ENCODE measurements at places on chromosomes 5 and 9.

DNA sequence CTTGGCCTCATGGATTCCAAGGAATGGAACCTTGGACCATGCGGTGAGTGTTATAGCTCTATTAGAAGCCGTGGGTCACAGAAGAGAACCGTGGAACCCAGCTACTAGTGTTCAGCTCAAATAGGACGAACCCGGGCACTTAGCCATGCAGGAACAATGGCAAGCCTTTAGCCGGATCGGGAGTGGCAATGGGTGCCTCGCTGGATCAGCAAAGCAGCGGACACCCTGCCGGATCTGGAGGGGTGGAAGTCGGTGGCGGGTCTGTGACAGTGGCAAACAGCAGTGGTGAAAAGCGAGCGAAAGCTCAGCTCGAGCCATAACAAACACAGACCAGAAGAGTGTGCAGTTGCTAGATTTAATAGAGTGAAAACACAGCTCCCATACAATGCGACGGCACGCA, 2.4 kb upstream of the CDO1 start:
- DNase-seq: no peak

DNA sequence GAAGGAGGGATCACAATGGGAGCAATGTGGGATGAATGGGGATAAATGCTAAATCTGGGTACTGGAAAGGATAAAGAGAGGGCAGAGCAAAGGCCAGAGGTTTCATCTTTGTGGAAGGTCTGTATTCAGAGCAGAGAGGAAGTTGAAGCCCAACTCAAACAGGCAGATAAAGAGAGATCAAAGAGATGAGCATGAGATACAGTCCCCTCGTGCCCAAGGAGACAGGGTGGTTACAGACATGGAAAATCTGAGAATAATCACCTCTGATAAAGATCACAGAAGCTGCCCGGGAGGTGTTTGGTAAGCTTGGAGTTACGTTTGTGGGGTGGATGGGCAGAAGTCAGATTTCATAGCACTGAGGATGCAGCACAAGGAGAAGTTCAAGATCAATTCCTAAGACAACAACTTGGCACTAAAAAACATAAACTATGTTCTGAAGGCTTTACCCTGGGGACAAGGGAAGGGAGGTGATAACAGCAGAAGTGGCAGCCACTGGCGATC, 459 bp upstream of the ERAP2 start:
- no peak for DNase-seq

GRCh38 chr5:21219251-21219650, 1231.3 kb upstream of the CDH18 start:
- DNase-seq: no peak

DNA sequence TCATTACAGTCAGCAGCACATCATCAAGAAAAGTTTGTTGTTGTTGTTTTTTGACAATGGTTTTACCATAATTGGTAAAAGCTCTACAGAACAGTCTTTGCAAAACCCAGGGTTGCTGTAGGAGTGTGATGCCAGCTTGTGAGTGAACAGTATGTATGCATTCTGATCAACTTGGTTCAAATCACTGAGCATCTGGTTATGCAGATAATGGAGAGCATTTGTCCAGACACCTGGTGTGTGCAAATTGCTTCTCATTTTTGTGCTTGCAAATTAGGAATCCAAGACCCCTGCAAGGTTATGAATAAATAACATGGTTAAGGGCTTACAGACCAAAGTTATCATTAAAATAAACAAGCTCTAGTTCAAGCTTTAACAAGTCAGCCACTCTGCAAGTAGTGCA, 448.7 kb upstream of the ACTBL2 start:
- DNase-seq: no peak

DNA sequence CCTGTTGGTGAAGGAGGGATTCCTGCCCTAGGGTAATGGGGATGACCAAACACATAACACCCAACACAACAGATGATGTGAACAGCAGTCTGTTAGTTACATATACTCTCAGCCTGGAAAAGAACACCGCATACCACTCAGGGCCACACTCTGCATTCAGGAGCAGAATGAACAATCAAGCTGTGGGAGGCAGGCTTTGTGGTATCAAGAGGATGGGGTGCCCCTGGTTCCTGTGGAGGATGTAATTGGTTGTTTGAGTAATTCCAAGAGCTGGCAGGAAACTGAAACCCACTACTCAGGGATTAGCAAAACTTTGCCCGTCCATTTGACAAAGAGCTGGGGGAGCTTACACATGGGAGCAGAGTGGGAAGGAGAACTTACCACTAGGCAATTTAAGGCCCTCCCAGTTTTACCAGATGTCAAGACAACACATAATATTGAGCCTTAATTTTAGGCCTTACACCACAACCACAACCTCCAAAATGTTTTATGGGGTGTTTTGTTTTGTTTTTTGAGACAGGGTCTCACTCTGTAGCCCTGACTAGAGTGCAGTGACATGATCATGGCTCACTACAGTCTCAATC, 15.6 kb upstream of the PRKAA1 start:
- no peak for DNase-seq

DNA sequence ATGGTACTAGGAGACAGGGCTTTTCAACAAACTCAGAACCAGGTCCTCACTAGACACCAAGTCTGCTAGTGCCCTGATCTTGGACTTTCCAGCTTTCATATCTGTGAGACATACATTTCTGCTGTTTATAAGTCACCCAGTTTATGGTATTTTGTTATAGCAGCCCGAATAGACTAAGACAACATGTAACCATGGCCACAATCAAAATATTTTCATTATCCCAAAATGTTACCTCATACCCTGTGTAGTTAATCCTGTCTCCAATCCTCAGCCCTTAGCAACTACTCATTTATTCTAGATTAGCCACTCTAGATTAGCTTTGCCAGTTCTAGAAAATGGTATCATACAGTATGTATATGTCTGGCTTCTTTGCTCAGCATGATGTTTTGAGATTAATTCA, 6.3 kb upstream of the ATG10 start:
- no peak for DNase-seq

- no peak for DNase-seq
Observed at GRCh38 chr5:76367623-76368371, 35.3 kb upstream of the IQGAP2 start.

DNA sequence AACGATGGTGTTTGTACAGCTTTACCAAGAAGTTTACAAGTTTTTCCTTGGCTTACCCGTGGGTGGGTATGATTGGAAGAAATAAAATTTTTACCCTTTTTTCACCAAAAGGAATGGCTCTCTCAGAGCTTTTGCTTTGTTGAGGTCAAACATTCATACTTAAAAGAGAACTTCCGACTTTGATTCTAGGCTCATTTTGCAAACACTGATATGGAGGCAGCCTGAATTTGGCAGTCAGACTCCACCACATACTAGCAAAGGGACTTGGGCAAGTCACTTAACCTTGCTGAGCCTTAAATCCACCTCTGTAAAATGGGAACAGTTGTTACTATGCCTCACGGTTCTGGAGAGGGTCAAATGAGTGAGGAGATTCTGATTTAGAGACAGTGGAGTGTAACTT, 153.5 kb downstream of the PRKACG start:
- DNase-seq: no peak

DNA sequence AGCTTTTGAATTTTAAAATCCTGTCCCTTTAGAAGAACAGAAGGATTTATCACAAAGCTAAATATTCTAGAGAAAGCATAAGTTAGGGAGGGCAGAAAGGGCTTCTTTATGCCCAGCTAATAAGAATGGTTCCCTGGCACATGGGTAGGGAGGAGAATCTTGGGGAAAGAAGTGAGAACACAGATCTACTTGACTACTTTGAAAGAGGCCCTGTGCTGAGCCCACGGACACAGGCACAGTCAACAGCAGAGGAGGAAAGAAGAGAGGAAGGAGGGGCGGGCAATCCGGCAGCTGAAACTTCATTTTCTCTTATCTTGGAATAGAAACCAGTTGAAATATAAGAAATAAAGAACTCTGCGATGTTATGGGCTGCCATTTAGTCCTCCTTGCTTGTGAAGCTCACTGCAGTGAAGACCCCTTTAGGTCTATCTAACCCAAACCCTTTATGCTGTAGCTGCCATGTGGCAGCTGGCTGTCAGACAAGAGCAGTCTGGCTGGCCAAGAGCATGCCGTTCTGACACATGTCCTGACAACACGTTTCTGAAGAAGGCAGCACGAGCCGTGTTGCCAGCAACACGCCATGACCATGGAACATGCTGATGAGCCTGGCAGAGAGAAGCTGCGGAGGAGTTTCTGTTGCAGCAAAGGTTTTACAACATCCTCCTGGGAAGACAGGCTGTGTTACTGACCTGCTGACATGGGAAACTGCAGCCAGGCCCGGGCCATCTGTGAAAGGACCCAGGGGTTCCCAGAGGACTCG, 34.2 kb downstream of the ABLIM3 start:
- no peak for DNase-seq
